ENCODE measurements at places on chromosomes 16 and 17. TPM values are rescaled to one million over a fixed set of nuclear protein-coding genes. Genes with fewer than 3 reads are reported as not detected.

- no peak for DNase-seq
Observed at GRCh38 chr16:15833541-15833940, 23.3 kb downstream of the MYH11 start.

The SPNS3 gene
- 0.63 TPM for total RNA-seq

GRCh38 chr16:85162478-85163277 is 50.4 kb upstream of the CIBAR2 start:
- DNase-seq, result peak; percentile 48

The EFCAB5 gene
- total RNA-seq, result 0.33 TPM

DNA sequence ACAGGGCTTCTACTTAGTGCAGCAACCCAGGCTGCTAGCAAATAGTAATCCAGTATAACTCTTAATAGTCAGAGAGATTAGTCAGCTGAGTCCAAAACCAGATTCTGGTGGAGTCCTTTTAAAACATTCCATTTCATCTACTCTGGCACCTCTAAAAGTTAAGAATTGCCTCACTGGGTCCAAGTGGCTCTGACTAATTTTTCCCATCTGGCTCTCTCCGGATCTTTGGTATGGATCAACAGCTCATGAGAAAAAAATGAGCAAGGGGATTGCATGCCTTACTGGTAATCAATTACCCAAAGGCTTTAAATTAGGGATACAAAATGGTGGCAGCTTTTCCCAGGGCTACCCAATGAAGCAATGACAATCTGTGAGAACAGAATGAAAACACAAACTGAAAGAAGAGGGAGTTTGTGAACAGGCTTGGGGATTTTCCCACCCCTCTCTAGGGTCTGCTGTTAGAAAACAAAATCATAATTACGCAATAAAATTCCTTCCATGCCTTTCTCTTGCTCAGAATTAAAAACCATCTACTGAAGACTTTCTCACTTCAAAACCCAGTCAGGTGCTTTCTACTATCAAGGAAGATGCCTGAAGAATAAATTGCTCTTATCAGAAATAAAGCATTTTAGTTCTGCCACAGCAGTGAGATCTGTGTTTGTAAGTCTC is 84.6 kb upstream of the PMFBP1 start:
- peak; percentile 1 for DNase-seq

The SHCBP1 gene
- 38.1 TPM for total RNA-seq

DNA sequence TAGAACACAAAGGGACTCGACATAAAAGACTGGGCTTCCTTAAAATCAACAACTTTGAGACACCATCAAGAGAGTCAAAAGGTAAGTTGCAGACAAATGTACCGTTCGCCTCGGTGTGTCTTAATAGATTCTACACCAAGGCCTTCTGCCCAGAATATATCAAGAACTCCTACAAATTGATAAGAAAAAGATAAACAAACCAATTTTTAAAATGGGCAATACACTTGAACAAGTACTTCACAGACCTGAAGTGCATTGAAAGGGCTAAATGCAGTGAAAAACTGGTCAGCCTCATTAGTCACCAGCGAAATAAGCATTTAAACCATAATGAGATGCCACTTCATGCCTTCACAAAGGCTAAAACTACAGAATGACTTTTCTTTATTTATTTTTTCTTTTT is 20.4 kb upstream of the BAHCC1 start:
- no peak for DNase-seq

GRCh38 chr16:12499032-12499745 is 304.5 kb downstream of the CPPED1 start:
- no peak for DNase-seq

DNA sequence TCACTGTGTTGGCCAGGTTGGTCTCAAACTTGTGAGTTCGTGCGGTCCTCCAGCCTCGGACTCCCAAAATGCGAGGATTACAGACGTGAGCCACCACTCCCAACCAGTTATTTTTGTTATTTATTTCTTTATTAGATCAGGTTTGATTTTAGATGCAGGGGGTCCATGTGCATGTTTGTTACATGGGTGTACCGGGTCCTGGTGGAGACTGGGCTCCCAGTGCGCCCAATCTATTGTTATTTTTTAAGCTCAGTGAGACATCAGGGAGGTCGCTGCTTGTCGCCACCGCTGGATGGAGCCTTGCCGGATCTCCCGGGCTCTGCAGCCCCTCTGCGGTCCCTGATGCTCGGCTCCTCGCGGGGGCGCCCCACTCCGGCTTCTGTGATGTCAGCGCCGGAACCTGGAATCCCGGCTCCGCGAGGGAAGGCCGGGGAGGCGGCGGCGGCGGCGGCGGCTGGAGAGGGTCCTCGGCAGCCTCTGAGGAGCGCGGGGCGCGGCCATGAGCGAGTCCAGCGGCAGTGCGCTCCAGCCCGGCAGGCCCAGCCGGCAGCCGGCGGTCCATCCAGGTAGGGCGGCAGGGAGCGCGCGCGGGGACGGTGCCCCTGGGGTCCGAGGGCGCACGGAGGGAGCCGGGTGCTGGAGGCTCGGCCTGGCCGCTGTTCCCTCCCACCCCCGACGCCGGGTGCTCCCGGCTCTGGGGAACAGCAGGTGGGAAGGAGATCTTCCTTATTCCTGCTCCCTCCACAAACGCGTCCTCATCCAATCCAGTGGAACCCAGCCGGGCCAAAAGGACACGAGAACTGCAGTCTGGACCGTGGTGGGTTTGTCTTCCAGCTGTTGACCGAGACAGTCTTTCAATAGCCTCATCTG is at the start of gene TMC7:
TMC7 (plus strand) TSS at position 370 of the 870 bp plus-strand sequence; CDS start at position 500, 130 bp downstream.
- peak; percentile 88 for DNase-seq

- peak; percentile 66 for DNase-seq
Observed at GRCh38 chr16:4370570-4371356, 885 bp upstream of the VASN start.
